Activated CD8-positive, alpha-beta T cell treated with anti-CD3 and anti-CD28 coated beads, Interleukin-2, amount 10 ng/mL, durations not matched to agents 7 days and 5 days (primary cell): ENCODE measurements at places on chromosomes 6 and 20.
A peak's percentile ranks its signal among the peaks of the same experiment; 100 is the strongest.

- no peak overlapping the region for H3K4me3 ChIP-seq
- no peak overlapping the region for H3K27ac ChIP-seq
- peak; percentile 1 for DNase-seq
- H3K4me1 ChIP-seq: no peaks in the 10 kb centered on the region
- peaks cover 10% of the 10 kb centered on the region for H3K27me3 ChIP-seq
Observed at GRCh38 chr6:13854716-13855250, 40.4 kb upstream of the MCUR1 start.

DNA sequence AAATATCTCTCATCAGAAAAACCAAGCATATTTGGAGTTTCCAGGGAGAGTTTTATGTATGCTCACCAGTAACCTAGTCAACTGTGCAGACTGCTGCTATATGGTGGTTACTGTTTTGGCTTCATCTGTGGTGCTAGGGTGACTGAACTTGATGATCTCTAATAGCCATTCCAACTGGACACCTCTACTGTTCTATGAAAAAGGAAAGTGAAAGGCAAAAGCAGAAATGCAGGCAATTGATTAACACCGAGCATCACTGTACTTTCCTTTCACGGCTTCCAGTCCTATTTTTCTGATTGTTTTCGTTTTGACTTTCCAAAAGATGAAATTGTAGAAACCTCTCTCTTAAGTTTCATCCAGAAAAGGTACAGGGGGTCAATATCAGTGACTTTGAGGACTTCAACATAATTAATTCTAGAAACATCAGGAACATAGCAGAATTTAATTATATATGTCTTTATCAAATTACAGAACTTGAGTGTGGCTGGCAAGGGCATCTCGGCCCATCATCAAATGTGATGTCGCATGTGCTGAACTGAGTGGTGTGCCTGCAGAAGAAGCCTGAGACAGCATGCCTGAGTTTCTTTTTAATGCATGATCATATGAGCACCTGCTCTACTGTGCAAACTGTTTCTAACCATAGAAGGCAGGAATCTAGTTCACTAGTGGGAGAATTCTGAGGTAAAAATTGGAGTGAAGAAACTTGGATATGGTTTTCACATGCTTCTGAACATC is 464.3 kb upstream of the FLRT3 start:
- H3K4me1 ChIP-seq: no peaks in the 10 kb centered on the region
- no peak overlapping the region for H3K27ac ChIP-seq
- no peaks in the 10 kb centered on the region for H3K36me3 ChIP-seq
- DNase-seq: no peak
- H3K27me3 ChIP-seq: no peaks in the 10 kb centered on the region
- no peak overlapping the region for H3K4me3 ChIP-seq

GRCh38 chr6:143232849-143233248 is 172.2 kb downstream of the AIG1 start:
- no peak overlapping the region for H3K27ac ChIP-seq
- no peaks in the 10 kb centered on the region for H3K27me3 ChIP-seq
- no peaks in the 10 kb centered on the region for H3K36me3 ChIP-seq

- H3K4me1 ChIP-seq: peaks cover 22% of the 10 kb centered on the region
- peak overlapping the region; percentile 87 for H3K4me3 ChIP-seq
Observed at GRCh38 chr6:26550250-26550993, 12.3 kb downstream of the HMGN4 start.

DNA sequence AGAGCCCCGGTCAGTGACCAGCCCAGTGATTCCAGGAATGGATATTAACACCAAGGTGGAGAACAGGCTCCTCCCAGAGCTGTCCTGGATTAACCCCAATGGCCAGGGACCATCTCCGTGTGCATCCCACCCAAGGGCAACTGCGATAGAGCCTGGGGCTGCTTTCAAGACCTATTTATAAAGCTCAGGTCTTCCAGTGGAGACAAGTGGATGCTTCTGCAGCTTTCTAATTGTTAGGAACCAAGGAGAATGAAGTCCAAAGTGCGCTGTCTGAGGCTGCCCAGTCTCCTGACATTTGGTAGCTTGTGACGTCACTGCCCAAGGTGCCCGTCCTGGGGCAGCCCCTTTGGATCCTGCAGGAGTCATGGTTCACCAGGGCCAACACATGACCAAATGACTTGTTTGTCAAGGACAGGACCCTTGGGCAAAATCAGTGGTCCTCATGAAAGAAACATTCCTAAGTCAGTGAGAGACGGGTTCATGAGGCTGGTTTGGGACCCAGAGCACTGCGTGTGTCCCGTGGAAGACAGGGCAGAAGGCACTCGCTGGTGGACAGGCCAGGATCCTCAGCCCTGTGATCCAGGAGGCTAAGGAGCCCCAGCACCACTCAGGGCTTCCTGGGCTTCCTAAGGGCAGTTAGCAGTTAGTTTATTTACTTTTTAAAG is 174.9 kb downstream of the ANKRD60 start:
- H3K27me3 ChIP-seq: no peaks in the 10 kb centered on the region
- no peaks in the 10 kb centered on the region for H3K4me1 ChIP-seq
- H3K4me3 ChIP-seq: no peak overlapping the region
- H3K27ac ChIP-seq: no peak overlapping the region

- H3K36me3 ChIP-seq: peaks cover 59% of the 10 kb centered on the region
- no peak overlapping the region for H3K4me3 ChIP-seq
- DNase-seq: no peak
Observed at GRCh38 chr20:38853759-38854158, 48.3 kb downstream of the PPP1R16B start.
